Effector CD8-positive, alpha-beta T cell (primary cell): ENCODE measurements at places on chromosomes 2 and 18.

DNA sequence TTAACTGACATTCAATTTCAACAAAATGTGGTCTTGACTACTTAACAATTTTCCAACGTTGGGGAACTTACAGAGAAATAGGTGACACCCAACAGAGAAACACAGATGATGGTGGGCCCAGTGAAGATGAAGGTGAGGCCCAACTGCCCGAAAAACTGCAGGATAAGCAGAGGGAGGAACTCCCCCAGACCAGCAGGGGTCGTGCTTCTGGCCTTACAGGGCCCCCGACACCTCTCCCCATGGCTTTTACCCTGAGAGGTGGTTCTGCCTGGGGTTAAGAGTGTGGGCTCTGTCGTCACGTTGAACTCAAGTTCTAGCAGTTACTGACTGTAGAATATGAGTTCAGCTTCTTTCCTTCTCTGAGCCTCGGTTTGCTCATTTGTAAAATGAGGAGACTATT is 119.5 kb upstream of the SMIM21 start:
- DNase-seq: no peak

GRCh38 chr18:5294113-5294456 is 1.4 kb downstream of the ZBTB14 start:
- no peak for DNase-seq

DNA sequence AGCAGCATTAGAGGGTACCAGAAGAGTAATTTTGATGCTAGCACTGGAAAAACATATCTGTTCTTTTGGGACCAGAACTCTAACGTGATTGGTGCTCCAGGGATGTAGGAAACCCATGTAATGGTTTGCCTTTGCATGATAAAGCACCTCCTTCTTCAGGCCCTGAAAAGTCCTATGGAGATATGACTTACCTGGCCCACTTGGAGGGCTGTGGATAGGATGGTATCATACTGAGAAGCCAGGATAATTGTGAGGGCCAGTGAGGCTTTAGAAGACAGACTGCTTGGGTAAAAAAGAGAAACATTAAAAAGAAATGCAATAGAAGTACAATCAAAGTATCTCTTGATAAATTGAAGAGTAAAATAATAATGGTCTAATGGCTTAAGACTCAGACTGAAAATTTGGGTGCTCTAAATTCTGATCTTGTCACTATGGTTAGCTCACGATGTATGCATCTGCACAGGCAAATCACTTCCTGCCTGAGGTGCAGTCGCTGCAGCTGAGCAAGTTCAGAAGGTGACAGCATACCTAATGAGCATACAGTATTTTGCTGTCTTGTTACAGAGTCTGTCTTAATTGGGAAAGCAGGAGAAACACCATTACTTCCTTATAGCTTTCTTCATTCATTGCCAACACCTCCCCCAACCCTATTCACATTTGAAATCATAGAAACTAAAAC is 371.5 kb downstream of the NUP35 start:
- DNase-seq: no peak

- no peak for DNase-seq
Measured at GRCh38 chr2:128208023-128208422, 110.6 kb downstream of the HS6ST1 start.

DNA sequence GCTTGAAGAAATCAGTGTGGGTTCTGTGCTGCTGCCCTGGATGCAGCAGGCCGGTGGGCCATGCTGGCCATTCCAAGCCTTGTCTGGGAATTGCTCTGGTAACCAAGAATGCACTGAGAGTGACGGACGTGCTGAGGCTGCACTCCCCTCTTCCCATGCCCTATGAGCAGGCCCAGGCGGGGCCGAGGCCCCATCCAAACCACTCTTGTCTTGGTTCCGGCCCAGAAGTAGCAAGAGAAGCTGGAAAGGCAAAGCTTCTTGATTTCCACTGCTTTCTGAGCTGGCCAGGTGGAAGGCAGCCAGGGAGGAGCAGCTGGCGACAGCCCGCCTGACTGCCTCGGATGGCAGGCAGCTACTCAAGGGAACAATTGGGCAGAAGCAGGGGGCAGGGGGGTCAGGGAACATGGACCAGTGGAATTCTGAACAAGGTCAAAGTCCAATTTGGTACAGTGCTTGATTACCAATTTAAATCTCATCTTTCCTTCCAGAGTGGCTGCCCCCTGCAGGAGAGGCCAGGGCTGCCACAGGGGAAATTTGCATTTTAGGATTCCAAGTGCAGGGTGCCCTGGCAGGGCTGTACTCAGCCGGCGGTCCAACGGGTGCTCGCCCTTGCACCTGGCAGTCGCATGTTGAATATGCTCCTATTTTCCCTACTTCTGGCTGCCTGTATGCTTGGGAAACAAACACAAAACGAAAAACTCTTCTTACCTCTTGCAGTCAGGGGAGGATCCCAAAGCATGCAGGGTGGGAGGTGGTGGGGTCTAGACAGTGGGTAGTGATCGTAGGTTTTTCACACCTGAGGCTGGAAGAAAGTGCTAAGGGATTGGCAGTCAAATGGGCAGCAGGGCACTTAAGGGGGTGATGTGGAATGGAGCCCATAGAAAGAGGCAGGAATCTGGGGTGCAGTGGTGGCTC is 67.3 kb downstream of the LIPG start:
- no peak for DNase-seq

DNA sequence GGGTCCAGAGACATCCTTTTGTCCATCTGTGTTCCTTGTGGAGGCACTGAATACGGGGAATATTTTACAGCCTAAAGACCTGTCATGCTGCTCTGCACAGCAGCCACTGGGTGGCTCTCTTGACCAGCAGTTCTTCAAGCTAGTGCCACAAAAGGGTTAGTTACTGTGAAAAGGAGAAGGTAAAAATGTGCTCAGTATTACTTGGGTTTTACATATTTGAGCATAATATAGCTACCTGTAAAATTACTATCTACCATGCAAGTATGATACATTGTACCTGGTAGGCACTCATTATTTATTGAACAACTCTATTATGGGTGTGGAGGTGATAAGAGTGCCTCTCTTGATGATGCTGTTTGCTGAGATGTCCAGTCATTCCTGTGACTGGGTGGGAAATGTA is 23.6 kb downstream of the FZD5 start:
- DNase-seq: no peak

DNA sequence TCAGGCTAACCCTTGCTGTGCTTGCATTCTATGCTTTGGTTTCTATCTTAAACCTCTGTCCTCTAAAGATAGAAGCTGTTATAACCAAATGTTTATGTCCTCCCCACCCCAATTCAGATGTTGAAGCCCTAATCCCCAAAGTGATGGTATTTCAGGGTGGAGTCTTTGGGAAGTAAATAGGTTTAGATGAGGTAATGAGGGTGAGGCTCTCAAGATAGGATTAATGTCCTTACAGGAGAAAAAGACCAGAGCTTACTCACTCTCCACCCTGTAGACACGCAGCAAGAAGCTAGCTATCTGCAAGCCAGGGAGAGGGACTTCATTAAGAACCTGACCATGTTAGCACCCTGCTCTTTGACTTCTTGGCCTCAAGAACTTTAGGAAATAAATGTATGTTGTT is 362.5 kb downstream of the ERBB4 start:
- DNase-seq: no peak

GRCh38 chr18:28065031-28065792 is 111.7 kb downstream of the CDH2 start:
- DNase-seq: no peak

DNA sequence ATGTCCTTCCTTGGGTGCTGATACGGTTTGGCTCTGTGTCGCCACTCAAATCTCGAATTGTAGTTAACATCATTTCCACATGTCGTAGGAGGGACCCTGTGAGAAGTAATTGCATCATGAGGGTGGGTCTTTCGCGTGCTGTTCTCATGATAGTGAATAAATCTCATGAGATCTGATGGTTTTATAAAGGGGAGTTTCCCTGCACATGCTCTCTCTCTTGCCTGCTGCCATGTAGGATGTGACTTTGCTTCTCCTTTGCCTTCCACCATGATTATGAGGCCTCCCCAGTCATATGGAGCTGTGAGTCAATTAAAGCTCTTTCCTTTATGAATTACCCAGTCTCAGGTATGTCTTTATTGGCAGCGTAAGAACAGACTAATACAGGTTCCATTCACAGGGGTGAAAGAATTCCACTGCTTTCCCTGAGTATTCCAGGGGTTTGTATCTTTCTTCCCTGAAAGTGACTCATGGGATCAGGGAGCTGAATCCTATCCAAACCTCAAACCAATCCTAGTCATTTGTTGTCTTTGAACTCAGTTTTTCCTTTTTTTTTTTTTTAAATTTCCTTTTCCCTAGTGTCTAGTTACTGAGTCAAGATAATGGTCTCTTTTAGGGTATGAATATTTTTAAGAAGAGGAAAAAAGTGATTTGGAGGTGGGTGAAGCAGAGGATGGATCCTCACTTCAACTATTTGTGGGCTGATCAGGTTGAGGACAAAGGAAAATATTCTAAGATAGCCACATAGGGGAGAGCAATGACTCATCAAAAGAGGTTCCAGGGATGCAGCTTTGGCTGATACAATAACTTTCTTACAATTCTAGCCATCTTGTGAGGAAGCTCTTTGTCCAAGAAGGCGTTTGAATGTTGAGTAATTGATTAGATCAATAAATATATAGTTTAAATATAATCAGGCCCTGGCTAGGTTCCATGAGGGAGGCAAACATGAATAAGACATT is 19.5 kb upstream of the KCNE4 start:
- no peak for DNase-seq

GRCh38 chr18:36455931-36456330 is 158.4 kb downstream of the FHOD3 start:
- no peak for DNase-seq

DNA sequence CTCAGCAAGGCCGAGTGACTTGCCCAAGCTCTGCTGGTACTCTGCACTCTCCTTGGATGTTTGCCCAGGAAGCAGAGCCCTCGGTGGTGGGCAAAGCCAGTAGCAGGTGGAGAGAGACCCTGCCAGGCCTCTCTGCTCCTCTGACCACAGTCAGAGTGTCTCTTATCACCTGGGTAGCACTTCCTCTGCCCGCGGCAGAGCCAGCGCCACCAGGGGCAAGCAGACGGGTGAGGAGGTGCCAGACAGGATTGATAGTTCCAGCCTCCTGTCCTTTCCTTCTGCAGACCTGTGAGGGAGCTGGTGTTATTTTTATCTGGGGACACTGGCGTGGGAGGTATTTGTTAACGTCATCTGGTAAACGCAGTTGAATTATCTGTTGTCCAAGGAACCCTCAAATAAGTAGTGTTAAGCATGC is 152.9 kb downstream of the SMAD7 start:
- no peak for DNase-seq

DNA sequence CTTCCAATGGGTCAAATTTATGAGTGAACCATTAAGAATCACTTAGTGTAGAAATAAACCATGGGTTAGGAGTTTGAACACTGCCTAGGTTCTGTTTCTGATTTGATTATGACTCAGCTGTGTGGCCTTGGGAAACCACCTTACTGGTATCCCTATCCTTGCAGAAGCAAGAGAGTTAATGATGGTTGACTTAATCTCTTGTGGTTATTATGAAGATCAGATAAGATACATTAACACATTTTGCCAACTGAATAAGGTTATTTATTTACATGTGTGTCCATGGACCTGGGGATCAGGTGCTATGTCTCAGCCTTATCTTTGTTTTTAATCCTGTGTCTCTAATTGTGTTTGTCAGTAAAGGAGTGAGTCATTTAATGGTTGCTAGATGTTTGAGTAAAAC is 5.4 kb upstream of the KCNJ13 start:
- DNase-seq: no peak

DNA sequence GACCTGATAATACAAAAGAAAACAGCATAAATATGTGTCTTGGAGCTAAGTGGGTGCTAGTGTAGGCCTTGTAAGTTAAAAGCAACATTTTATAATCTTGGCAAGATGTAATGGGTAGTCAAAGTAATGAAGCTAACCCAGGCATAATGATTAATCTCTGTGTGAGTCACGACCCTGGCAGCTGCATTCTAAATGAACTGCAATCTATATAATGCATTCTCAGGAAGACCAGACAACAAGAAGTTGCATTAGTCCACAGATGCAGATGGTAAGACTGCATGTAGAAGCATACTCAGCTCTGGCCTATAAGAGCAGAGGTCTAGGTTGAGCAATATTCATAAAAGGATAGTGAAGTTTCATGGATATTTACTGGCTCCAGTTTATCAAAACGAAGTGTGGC is 85.6 kb upstream of the ETAA1 start:
- no peak for DNase-seq

DNA sequence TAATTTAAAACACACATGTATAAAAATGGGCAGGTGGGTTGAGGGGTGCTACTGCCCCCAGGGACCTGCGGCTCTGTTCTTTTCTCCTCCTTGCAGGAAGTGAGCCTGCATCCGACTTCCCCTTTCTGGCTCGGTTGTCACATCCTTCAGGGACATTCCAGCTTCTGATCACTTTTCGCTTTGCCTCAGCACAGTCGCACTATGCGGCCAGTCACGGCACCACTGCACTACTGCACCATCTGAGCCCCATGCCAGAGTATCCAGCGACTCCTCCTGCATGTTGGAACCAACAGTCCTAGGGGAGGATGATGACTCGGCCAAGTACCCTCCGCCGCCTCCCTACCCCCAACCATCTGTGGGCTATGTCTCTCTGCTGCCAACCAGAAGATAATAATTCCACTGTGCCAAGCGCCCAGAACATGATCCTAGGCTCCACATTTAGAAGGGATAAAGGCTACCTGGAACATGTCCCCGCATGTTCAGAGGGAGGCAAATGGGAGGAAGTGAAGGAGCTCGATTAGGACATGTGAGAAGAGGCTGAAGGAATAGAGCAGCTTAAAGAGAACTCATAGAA is 17.6 kb downstream of the CDC42EP3 start:
- DNase-seq: no peak

- no peak for DNase-seq
Measured at GRCh38 chr18:78624646-78625279, 354.9 kb upstream of the SALL3 start.

DNA sequence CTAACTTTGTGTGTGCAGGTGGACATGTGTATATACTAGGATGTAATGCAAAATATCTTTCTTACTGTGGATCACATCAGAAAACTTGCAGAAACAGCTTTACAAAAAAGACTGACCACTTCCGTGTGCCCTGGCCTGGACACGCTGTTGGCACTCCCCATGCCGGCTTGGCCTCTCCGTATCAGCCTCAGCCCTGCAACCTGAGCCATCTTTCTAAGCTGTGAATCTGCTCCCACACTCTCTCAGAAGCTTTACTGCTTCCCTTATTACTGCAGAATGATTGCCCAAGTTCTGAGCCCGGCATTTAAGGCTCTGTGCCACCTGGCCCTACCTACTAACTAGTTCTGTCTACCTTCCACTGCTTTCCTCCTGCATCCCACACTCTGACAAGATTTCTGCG is 37.8 kb downstream of the MYO7B start:
- no peak for DNase-seq

DNA sequence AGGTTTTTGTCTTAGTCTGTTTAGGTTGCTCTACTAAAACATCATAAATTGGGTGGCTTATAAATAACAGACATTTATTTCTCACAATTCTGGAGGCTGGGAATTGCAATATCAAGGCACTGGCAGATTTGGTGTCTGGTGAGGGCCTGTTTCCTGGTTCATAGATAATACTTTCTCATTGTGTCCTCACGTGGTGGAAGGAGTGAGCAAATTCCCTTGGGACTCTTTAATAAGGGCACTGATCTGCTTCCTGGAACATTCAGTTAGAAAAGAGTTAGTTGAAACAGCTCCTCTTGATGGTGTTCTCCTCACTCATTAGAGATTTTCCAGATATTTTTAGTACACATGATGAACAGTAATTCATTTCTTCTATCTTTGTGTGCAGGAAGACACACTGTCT is 22.3 kb downstream of the COL4A3 start:
- DNase-seq: no peak
